Neural crest cell (in vitro differentiated cells): ENCODE measurements at places on chromosomes 6 and 20.
A peak's percentile ranks its signal among the peaks of the same experiment; 100 is the strongest.

DNA sequence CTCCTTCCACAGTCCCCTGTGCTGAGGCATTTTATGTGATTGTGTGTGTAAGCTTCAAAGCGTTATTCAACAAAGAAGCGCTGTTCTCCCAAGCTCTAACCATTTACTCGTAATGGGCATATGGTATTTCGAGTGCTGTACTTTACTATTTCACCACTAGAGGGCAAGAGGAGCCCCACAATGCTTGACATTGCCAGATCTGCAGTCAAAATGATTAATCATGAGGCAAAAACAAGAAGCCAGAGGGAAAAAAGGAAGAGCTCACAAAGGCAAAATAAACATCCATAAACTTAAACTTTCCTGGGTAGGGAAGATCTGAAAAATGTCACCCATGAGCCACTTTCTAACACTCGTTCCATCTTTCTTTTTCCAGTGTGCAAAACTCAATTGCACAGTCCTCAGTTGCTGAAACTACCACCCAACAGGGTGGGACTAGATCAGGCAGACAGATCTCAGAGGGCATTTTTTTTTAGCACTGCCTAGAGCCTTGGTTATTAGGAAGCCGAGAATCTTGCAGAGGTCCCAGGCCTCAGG is 215.0 kb upstream of the PLCB4 start:
- peak; percentile 28 for DNase-seq

GRCh38 chr20:59250293-59250692 is 50.1 kb upstream of the EDN3 start:
- DNase-seq = no peak

GRCh38 chr20:11918391-11918845 is 725 bp downstream of the BTBD3 start:
- DNase-seq = no peak

DNA sequence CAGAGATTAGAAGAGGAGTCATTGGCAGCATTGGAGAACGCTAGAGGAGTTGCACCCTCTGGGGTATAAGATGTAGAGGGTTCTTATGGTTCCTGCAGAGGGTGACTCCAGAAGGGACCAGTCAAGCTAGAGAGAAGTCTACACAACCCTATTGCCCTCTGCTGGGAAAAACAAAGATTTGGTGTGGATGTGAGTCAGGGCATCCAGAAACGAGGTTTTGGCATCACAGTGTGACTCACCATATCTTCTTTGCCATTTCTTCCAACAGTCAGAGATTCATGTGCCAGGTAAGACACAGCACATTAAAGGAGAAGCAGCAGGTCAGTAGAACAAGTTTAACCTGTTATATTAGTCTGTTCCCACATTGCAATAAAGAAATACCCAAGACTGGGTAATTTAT is 598.8 kb downstream of the MAFB start:
- DNase-seq = no peak

GRCh38 chr6:54248994-54249393 is 59.2 kb upstream of the TINAG start:
- DNase-seq = no peak

GRCh38 chr6:17771609-17772008 is 64.9 kb upstream of the NUP153 start:
- DNase-seq = no peak

GRCh38 chr6:23173234-23173633 is 603.9 kb downstream of the HDGFL1 start:
- no peak for DNase-seq

- DNase-seq = no peak
Measured at GRCh38 chr6:31775633-31776484, 1.3 kb downstream of the VWA7 start.

GRCh38 chr6:7390226-7390878 is 744 bp downstream of the RIOK1 start:
- no peak for DNase-seq

DNA sequence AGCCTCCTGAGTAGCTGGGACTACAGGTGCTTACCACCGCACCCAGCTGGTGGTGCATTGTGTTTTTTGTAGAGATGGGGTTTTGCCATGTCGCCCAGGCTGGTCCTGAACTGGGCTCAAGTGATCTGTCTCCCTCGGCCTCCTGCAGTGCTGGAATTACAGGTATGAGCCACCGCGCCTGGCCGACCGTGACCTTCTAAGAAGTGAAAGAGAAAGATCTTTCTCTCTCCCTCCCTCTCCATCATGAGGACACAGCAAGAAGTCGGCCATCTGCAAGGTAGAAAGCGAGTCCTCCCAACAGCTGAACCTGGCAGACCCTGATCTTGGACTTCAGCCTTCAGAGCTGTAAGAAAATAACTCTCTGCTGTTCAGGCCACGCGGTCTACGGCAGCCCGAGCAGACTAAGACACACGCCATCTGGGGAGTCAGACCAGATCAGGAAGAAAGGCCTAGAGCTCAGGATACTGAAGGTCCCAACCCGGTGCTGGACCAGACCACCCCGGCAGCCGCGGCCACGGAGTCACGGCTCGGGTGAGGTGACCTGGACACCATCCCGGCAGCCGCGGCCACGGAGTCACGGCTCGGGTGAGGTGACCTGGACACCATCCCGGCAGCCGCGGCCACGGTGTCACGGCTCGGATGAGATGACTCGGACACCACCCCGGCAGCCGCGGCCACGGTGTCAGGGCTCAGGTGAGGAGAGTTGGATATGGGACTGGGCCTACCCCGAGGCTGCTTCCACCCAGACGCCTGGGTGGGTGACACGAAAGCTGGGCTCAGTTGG is 9.6 kb downstream of the GMEB2 start:
- DNase-seq = no peak

DNA sequence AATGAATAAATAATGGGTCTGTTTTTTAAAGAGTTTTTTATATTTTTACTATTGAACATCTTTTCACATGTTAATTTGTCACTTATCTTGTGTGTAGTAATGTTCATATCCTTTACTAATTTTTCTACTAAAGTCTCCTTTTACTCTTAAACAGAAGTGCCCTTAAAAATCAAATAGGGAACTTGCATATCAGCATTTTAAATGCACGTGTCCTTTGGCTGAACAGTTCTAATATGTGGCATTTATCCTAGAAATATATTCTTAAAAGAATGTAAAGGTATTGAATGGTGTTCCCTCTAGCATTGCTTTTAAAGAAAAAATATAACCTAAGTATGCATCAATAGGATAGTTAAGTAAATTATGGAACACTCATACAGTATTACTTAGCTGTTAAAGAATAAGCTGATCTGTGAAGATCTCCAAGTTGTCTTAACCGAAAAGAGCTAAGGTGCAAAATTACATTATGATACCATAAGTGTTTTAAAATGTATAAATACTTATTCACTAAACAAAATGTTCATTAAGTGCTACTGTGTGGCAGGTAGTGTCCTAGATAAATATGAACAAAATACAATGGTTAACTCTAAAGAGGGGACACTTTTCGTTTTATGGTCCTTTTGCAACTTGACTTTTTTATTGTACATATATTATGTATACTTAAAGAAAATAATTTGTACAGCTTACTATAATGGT is 631 bp upstream of the PGBD1 start:
- DNase-seq = no peak

DNA sequence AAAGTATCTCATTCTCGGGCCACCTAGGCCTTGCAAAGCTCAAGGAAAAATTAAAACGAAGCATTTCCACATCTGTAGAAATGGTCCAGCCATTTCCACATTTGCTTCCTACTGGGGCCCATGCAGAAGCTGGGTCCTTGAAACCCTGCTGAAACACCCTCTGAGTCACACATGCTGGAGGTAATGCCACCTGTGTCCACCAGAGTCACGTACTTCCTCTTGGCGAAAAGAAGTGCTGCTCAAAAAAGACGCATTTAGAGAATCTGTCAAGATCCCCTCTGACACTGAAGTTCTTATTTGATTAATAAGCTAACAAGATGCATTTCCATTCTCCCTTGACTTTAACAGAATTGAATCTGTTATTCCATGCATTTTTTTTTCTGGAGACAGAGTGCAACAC is 423.2 kb downstream of the PREX1 start:
- no peak for DNase-seq

GRCh38 chr20:2596673-2597279 is 55.7 kb upstream of the NOP56 start:
- no peak for DNase-seq

DNA sequence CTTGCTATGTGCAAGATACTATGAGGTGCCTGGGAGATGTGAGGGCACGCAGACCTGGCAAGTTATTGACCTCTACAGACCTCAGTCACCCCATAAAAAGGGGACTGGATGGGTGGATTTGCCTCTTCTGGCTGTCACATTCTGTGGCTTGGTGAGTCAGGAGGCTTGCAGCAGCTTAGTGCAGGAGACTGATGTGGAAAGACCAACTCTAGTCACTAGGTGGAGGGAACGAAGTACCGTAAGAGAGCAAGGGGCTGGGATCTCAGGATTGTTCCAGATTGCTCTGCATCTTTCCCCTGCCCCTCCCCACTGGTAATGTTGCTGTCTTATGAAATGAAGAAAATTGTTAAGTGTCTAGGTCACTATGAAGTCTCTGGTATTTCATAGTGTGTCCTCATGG is 3.3 kb downstream of the MAPRE1 start:
- DNase-seq = no peak

GRCh38 chr20:36604952-36605398 is 604 bp upstream of the RAB5IF start:
- DNase-seq = no peak

DNA sequence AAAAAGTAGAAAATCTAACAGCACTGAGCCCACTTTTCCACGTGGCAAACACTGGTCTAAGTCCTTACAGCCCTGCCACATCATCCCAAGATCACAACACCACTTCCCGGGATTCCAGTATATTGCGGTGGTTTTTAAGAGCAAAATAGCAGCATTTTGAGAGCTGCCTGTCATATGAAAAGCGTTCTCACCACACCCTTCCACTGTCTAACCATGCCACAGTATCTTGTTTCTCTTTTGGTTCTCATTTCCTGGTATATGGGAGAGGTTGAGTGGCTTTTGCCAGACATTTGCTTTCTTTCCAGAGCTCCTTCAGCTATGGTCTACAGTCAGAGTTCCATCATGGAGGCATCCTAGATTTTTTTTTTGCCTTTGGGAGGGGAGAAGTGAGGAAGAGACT is 243.0 kb downstream of the TSHZ2 start:
- DNase-seq = no peak

DNA sequence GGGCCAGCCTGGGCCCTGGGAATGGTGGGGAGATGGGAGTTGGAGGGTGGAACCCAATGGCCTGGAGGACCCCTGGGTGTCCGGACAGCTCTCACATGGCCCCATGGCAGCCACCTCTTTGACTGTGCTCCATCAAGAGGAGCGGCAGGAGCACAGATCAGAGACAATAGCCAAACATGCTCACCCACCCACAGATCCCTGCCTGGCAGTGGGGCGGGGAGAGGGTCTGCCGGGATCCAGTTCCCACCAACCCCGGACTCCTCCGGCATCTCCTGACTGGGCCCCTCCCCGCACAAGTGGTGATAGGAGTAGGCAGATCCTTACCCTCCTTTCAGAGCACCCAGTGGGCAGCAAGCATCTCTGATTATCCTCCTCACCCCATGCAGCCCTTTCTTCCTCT is 31.9 kb upstream of the MRPS18A start:
- DNase-seq = no peak

DNA sequence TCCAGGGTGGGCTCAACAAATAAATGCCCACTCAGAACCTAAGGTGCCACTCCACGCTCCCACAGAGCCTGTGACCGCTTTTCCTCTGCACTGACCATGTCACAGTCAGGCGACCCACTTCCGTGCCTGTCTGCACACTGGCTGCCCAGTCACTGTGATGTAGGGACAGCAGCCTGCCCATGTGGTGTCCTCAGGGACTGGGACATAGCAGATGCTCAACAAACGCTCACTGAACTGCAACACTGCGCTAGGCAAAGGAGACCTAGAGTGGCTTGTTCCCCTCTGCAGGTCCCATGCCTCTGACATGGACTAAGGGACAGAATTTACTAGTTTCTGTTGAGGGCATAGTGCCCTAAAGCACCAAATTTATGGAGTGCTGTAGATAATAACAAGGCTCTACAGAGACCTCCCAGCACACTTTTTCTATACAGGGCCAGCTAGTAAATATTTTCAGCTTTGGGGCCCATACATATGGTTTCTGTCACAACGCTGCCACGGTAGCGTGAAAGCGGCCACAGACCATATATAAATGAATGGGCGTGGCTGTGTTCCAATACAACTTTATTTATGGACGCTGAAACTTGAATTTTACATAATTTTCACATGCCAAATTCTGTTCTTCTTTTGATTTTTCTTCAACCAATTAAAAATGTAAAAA is 57.8 kb upstream of the MRPS10 start:
- DNase-seq = no peak

DNA sequence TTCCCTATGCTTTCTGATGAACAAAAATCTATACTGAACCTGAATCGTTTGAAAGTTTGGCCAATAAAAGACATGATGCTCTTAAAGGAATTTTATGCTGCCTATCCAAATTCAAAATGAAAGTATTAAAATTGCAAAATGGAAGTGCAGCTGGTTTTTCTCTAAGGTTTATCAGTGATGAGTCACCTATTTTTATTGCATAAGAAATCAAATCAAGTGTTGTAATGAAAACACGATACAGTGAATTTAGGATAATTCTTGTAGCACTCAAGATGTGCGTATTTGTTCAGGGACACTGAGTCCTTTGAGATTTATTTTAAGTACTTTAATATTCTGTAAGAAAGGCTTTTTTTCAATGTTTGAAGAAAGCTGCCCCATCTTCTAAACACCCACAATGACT is 409.5 kb downstream of the ADGRB3 start:
- no peak for DNase-seq

GRCh38 chr6:163756079-163756478 is 341.6 kb downstream of the QKI start:
- no peak for DNase-seq

- no peak for DNase-seq
Measured at GRCh38 chr20:63678071-63678470, 18.4 kb upstream of the TNFRSF6B start.

DNA sequence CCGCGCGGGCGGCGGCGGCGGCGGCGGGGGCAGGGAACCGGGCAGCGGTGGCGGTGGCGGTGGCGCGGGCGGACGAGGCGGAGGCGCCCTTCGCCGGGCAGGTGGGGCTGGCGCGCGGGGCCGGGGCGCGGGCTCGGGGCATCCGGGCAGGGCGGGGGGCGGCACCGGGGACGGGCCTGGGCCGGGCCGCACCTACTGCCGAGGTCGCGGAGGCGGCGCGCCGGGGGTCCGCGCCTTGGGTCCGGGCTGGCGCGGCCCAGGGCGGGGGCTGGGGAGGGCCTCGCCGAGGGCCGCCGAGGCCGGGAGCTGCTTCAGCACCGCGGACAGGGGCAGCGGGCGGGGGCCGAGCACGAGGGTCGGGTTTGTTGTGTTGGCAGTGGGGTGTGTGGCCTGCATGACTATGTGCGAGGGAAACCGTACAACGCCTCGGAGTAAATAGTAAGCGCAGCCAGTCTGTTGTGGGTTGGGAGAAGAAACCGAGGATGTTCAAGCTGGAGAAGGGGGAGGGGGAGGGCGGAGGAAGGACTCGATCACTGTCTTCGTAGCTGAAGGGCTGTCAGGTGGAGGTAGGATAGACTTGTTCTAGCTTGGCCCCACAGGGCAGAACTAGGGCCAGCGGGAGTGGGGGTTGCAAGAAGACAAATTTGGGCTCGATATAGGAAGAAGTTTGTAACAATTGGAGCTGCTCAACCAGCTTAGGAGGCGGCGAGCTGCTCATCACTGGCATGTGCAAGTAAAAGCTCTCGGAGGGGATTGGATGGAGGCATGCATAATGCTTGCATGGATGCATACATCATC is 593 bp downstream of the MMP24 start:
- peak; percentile 69 for DNase-seq
